H54 (cell line): ENCODE measurements at places on chromosomes 6 and 20.

GRCh38 chr20:35013421-35014411 lies 58.0 kb downstream of the MYH7B start:
- DNase-seq, result no peak

DNA sequence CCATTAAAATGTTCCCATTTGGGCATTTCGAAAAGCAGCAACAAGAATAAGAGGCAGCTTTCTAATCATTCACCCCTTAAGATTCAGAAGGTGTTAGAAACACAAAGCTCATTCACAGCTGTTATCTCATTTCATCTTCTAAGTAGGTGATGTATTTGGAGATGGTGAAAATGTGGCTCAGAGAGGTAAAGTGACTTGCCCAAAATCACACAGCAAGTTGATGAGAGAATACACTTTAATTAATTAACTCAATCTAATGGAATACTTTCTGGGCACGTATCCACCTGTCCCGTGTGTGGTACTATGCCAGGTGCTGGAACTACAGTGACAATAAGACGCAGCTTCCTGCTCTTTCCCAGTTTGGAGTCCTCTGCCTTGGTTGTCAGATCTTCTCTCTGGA lies 147.4 kb upstream of the LRFN2 start:
- no peak for DNase-seq

GRCh38 chr20:53080969-53081871 lies 109.1 kb downstream of the TSHZ2 start:
- DNase-seq, result peak; percentile 5

- peak; percentile 45 for DNase-seq
Observed at GRCh38 chr20:33301192-33301930, 18.3 kb downstream of the BPIFB1 start.

GRCh38 chr6:35678021-35678654 lies 10.6 kb downstream of the FKBP5 start:
- DNase-seq, result no peak

GRCh38 chr20:24998631-24999445 lies 6.3 kb upstream of the APMAP start:
- no peak for DNase-seq

DNA sequence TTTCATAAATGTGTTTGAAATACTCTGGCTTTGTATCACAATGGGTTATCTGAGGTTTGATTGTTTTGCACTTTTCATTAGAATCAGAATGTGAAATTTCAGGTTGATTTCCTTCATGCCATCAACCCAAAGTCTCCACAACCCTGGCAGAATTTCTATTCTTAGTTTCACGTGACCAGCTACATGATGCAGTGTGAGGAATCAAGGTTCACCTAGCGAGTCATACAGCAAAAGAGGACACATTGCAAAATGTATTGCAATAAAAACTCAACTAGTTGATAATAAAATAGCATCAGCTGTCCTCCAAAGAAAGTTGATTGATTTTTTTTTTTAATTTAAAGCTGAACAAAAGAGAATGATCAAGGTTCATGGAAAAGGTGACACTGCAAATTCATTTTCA lies 2.2 kb downstream of the HAO1 start:
- no peak for DNase-seq

DNA sequence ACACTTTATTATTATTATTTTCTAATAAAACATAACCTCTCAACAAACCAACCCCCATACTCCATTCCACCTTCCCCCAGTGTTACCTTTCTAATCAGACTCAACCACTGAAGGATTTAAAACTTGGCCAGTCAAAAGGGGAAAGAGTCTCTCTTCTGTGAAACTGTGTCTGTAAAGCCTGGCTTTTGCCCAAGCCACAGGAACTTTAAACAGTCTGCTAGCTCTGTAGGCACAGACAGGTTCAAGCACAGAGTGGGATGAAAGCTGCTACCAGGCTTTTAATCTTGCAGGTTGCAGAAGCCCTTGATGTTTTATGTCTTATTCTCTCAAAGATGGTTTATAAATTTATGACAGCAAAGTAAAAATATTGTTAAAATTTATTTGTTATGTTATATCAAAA lies 585.7 kb downstream of the TENT5A start:
- DNase-seq, result no peak

DNA sequence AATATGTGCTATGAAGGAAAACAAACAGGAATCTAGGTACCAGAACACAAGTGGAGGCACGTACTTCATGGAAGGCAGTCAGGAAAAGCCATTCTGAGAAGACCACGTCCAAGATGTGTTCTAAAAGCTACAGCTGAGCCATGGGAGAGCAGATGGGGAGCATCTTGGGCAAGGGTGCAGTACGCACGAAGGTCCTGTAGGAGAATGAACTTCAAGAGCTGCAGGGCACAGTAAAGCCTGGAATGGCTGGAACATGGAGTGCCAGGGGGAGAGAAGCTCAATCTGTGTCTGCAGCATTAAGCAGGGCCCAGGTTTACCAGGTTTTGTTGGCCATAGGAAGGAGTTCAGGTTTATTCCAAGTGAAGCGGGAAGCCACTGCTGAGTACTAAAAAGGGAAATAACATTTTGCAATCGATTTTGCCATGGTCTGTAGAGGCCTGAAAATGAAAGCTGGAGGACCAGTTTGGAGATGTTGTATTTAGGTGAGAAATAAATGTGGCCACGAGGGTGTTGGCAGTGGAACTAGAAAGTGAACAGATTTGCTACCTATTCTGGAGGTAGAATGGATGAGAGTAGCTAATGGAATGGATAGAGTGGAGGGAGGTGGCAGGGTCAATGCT lies 29.9 kb downstream of the ADTRP start:
- DNase-seq, result no peak

GRCh38 chr6:17632934-17633333 lies 32.8 kb downstream of the FAM8A1 start:
- no peak for DNase-seq

- DNase-seq, result no peak
Observed at GRCh38 chr6:149978610-149979009, 14.9 kb downstream of the ULBP1 start.

GRCh38 chr6:52087498-52087999 lies at the start of gene PKHD1:
Gene PKHD1 (minus strand): TSS chr6:52087613. CDS start chr6:52084933, 2,680 bp downstream.
- no peak for DNase-seq

DNA sequence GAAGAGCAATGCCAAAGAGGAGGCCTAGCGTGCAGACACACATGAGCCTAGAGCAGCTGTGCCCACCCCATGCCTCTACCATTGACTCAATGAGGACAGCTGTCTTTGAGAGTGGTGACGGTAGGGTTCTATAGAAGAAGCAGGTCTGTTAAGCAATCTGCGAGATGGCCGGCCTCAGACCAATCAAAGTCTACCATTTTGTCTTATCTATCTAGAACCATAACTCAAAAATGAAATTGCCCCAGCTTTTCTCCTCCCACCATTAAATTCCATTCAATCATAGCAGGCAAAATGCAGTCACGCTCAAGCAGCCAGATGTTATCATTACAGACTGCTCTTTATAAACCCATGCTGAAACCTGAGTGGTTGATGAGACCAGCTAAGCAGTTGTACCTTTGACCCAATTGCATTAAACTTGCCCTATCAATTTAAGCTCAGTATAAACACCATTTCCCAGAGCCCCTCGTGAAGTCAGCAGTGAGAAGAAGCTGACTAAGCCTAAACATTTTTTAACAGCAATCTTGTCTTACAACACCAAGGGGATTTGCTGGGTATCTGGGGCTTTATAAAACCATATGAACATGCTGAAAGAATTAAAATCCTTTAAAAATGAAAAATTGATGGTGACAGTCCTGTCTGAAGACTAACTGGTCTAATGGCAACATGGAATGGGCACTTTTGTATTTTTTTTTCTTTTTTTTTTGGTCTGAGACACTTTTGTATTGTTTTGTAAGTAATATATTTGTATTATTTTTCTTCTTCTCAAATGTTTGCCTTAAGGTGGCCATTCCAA lies 57.5 kb downstream of the FOXC1 start:
- DNase-seq, result no peak

DNA sequence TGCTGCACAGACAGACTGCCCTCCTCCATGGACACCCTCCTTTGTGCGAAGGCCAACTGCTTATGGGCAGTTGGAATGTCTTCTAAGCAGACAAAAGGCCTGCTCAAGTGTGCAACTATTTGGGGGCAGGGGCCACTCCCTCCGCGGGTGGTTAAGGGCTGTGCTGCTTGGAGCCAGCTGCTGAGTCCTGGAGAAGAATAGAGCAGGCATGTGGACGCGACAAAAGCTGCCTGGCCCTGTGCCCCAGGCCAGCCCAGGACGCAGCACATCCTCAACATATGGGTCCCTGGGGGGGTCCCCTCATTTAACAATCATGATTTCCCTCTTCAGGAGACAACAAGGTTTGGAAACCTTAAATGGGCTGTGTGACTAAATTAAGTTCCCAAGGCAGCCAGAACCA lies 45.5 kb upstream of the ENTPD6 start:
- no peak for DNase-seq

DNA sequence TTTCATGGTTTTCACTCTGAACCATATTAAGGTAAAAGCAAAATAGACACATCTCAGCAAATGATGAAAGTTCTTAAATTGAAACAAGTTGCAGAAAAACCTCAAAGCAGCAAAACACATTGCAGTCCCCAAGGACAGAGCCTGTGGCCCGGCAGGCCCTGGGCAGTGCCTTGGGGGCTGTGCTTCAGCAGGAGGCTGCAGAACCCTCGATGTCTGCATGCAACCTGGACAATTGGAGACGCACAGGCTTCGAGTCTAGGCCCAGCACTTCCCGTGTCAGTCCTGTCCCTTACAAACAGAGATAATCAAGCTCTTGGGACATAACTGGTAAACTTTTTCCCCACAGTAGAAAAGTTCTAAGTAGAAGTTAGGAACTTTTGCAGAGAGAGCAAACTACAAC lies 9.2 kb downstream of the PYGB start:
- DNase-seq, result no peak

GRCh38 chr20:12715991-12716680 lies 292.6 kb upstream of the SPTLC3 start:
- DNase-seq, result no peak

DNA sequence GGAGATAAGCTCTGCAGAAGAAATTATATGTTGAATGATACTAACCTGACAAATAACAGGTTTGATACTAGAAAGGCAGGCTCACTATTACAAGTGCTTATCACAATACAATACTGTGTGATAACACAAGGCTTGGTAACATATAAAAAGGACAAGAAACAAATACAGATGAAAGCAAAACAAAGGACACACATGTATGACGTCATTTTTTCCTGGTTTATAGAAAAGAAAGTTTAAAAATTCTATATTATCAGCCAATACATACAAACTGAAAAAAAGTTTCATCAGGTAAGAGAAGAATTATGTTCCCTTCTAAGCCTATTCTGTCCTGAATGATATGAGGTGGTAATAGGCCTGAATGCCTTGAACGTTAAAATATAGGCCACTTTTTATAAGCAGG lies 32.3 kb upstream of the MCM9 start:
- no peak for DNase-seq

DNA sequence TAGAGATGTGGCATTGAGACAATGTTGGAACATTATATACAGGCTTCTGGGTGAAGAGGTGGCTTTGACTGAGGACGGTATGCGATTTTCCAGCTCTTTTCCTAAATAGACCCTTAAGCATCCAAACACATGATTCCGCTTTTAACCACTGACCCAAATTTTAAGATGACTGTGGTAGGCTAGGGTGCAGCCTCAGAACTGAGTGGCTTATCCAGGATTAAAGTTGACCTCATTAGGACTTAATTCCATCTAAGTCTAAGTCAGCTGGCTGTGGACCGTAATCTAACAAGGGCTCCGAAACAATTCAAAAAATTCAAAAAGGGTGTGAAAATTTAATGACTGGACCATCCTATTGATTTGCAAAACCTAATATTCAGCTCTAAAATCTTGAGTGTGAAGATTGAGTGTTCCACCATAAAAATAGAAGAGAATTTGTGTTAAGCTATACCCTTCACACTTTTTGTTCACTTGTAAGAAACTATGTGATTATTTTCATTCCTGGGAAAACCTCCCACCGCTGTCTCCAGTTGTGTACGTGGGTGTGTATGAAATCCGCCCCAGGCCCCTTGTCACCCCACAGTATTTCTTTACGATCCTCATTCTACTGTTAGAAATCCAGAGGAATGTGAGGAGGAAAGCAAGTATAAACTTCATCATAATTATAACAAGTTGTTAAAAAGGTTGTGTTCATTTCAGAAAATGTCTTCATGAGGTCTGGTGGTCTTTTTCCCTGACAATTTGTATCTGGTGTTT lies 2.7 kb downstream of the PCMTD2 start:
- DNase-seq, result no peak

GRCh38 chr6:9404351-9405146 lies 969.2 kb upstream of the SLC35B3 start:
- DNase-seq, result no peak

- DNase-seq, result peak; percentile 11
Observed at GRCh38 chr20:13788167-13788834, 3.5 kb downstream of the NDUFAF5 start.

DNA sequence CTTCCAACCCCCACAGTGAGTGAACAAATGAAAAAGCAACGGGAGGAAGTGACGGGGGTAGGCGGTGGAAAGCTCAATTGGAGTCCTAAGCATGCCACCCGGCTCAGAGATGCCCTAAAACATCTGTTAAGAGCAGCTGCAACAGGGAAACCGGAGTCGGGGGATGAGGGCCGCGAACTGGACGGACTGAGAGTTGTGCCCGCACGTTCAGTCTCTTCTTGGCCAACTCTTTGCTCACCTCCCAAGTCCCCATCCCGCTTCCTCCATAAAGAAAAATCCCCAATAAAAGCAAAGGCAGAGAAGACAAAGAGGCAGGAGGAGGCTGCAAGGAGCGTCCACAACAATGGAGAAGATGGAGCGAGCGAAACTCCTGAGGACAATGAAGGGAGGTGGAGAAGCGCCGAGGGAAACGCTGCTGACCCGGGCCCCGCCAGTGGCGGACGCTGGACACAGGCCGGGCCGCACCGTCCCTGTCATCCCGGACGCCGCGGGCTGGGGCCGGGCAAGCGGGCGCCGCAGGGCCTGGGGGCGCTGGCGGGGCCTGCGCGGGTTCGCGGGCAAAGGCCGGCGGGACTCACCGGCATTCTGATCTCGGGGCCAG lies 600 bp downstream of the SEC63 start:
- no peak for DNase-seq

DNA sequence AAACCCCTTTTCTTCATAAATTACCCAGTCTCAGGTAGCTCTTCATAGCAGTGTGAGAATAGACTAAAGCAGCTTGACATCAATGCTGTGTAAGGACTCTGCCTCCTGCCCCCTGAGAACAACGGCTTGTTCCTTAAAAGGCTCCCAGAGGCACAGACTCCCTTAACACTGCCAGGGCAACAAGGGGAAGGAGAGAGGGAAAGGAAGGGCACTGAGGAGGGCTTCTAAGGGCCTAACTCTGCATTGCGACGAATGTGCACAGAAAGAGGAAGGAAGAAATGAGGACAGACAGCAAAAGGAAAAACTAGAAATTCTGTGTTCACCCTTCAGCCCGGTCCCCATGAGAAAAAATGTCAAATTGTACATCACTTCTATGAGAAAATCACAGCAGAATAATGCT lies 74.0 kb downstream of the AGPAT4 start:
- no peak for DNase-seq
